CD4-positive, alpha-beta T cell treated with Interleukin-21 for 1 hour (primary cell): ENCODE measurements at places on chromosomes 13 and 19.
A peak's percentile ranks its signal among the peaks of the same experiment; 100 is the strongest.

- DNase-seq: no peak
Measured at GRCh38 chr13:21212138-21212775, 35.8 kb downstream of the MRPL57 start.

DNA sequence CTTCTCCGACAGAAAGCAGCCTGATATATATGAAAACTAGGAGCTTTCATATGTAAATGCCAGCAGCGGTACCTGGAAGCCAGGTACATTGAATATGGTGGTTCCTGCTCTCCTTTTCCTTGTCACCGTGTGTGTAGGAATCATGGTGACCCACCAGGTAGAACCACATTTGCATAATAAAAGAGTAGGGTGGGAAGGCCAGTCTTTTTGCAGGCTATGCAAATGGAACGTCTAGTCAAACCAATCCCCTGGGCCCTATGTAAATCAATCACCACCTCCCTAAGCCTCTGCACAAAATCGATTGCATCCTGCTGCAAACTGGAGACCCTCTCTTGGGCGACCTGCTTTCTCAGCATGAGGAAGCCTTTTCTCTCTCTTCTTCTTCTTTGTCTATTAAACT, 22.2 kb upstream of the ZNF181 start:
- no peak for DNase-seq

DNA sequence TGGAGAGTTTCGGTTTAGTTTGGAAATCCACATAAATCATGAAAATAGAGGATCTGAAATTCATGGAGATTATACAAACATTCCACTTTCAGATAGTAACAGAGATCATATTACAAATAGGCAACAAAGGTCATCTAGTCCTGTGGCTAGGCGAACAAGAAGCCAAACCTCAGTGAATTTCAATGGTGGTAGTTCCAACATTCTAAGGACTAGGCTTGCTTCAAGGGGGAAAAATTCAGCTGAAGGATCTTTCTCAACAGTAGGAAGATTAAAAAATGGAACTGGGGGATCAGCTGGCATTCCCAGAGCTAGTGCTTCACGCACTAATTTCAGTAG, 47.0 kb downstream of the FOXO1 start:
- no peak for DNase-seq

- no peak for DNase-seq
Measured at GRCh38 chr13:59409211-59409610, 754.5 kb downstream of the DIAPH3 start.

DNA sequence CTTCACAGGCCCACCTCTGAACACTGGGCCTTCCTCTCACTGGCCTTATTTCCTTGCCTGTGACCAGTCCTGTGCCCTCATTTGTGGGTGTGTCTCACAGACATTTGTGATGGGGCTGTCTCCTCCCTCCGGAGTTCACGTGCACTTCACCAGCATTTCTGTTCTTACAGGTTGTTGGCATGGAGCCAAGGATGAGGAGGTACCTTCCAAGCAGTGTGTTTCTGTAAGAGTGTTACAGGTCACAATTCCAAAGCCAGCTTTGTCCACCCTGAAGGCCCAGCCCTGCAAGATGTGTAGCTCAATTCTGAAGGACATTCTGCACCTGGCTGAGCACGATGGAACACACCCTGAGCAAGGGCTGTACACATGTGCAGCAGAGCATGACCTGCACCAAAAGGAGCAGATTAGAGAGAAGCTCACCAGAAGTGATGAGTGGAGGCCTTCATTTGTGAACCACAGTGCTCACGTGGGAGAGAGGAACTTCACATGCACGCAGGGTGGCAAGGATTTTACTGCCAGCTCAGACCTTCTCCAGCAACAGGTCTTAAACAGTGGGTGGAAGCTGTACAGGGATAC, 8.1 kb downstream of the ZNF749 start:
- no peak for DNase-seq

GRCh38 chr19:19110410-19111135, 27.7 kb downstream of the TMEM161A start:
- DNase-seq: peak; percentile 17

DNA sequence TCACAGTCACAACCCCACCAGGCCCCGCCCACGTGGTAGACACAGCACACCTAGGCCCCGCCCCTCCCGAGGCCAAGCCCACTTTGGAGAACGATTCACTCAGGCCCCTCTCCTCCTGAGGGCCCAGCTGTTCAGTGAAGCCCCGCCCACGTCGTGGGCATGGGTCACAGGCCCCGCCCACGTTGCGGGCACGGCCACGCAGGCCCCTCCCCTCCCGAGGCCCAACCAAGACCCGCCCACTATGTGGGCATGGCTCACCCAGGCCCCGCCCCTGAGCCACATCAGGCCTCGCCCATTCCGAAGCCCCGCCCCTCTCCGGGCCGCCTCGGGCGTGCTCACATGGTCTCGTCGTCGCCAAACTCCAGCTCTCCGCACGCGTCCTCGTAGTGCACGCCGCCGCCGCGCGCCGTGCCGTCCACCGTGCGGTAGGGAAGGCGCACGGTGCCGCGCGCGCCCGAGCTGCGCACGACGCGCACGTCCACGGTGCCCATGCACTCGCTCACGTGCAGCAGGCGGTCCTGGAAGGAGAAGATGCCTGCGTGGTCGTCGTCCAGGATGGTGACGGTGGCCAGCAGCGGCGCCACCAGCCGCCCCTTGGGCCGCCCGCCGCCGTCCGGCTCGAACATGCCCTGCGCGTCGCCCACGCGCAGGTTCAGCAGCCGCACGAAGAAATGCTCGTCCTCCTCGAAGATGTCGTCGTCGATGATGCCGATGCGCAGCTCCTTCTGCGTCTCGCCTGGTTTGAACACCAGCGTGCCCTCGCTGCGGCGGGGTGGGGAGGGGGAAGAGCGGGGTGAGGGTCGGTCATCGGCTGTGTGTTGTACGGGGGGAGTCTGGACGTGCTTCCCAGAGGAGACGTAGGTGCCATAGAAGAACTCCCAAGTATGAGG, 24.0 kb downstream of the SLC8A2 start:
- peak; percentile 48 for DNase-seq

- peak; percentile 38 for DNase-seq
Measured at GRCh38 chr19:46745521-46746280, at the start of gene FKRP. FKRP (plus strand) TSS chr19:46746057; CDS start chr19:46755451, 9,394 bp downstream.

- no peak for DNase-seq
Measured at GRCh38 chr13:66128692-66129269, 1101.4 kb downstream of the PCDH9 start.
